ENCODE measurements at places on chromosomes 2 and 18. TPM values are rescaled to one million over a fixed set of nuclear protein-coding genes. Genes with fewer than 3 reads are reported as not detected.
A peak's percentile ranks its signal among the peaks of the same experiment; 100 is the strongest.

GRCh38 chr18:48728204-48728833 is 189.5 kb downstream of the CTIF start:
- DNase-seq = no peak

DNA sequence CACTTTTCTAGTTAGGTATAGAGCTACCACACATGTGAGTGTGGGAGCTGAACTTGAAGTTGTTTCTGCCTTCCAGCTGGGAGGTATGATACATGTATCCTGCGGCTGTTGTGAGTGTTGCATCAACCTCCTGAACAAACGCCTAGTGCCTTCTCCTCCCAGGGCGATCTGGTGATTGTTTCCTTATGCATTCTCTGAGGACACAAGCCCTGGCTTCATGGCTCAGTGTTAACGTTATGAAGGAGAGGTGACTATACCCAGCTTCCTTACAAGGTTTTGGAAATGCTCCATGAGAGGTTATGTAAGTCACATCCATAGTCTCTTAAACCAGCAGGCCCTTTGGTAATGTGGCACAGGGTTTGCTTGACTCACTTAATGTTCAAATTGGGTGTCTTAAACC is 64.9 kb downstream of the SPRED2 start:
- DNase-seq = no peak

DNA sequence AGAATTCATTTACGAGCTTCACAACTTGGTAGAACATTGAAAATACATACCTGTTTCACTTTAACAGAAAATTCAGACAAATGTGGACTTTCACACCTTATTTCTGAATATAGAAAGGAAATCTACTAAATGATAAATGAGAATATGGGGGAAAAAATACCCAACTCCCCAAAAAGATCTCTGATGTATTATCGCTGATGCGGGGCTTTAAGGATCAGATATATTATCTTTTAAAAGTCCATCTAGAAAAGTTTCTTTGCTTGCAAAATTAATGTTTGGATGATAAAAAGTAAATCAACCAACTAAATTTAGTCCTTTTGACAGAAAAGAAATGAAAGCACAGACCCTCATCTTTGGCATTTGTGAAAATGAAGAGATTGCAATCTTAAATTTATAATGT is 540.1 kb upstream of the CHAC2 start:
- DNase-seq = no peak

DNA sequence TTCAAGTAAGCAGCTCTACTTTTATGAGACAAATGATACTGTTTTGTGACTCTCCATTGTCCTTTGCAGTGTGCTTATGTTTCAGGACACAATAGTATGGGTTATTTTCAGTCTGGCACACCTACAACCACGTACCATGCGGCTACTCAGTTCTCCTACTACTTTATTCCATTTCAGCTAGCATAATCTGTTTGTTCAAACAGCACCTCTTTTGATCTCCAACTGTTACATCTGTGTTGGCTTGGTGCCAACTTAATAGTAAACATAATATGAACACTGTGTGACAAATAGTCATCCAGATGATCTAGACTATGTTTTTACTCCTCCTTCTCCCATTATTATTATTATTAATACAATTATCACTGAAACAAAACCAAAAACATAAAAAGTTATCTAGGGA is 40.5 kb downstream of the MYO3B start:
- no peak for DNase-seq

DNA sequence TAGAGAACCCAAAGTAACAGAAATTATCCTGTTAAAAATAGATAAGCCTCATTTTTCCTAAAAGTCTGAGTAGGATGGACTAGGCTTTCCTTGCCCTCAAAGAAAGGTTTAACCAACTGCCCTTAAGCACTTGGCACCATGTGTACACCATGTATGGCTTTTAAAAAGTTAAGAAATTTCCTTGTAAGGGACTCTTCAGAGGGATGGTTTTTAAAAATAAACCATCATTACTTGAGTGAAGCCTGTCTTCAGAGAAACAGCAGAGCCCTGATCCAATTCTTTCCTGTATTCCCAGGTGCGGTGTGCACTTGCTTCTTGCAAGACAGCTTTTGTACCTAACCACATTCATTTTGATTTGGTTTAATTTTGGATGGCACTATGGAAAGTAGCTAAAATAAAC is 1.1 kb upstream of the NEMP2 start:
- no peak for DNase-seq

DNA sequence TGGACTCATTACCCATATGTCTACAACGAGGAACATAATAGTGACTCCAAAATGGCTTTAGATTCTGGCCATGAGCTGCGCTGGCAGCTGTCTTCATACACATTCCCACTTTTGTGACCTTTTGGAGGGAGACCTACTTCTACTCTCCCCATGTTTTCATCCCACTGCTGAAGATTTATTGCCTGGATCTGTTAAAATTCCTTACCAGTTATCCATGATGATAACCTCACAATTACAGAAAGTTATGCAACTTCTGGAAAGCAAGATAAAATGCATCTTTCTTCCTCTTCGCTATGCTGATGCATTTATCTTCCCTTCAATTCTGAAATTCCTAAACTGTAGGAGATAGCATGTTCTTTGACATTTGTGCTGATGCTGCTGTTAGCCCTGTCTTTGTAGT is 855.3 kb downstream of the SLC4A3 start:
- DNase-seq = no peak

DNA sequence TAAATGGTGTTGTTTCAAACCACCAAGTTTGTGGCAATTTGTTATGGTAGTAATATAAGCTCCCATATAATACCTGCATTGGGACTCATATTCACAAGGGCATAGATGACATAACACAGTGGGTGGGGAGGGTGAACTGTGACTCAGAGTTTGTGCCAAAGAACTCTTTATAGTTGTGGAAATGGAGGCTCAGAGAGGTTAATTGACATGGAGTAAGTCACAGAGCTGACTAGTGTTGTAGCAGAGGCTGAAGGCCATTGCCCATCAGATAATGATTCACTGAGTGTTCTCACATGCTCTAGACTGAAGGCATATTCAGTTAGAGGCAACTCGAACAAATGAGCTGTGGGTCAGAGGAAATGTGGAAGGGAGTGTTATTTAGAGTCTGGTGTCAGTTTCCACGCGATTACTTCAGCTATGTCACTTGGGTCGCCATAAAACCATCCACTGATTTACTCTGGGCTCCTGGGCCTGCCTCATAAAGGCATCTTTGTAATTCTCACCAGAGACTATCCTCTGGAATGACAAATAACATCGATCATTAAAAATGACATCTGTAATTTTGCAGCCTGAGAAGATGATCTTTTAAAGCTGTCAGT is 264.7 kb downstream of the CCDC85A start:
- DNase-seq = no peak

DNA sequence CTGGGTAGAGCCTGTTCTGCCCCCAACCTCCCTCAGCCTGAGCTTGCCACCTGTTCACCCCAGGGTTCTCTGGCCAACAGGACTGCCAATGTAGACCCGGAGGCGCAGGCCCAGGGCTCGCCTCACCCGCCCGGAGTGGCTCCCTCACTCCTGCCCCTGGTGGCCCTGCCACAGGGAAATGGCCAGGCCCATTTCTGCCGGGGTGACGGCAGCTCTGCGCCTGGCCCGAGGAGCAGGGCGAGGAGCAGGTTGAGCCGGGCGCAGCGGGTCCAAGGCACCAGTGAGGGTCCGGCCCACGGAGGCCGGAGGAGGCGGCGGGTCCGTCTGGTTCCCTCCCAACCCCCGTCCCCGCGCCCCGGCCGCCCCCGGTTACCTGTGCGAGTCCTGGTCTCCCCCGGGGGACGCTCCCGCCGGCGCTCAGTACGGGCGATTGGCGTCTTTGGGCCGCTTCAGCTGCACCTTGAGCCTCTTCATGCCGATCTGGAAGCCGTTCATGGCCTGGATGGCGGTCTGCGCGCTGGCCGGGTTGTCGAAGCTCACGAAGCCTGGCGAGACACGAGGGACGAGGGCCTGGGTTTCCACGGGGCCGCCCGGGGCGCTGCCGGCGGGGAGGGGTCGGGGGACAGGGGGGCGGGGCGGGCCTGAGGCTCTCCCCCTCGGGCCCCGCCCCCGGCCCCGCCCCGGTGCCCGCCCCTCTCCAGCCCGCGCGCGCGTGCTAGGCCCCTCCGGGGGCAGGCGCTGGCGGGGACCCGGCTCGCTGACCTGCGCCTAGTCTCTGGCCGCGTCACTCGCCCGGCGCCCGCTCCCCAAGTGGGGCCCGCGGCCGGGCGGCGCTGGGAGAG is 312.0 kb downstream of the CELF4 start:
- no peak for DNase-seq

- no peak for DNase-seq
These were observed 136.1 kb downstream of the SPOPL start for GRCh38 chr2:138637686-138638085.

- no peak for DNase-seq
These were observed 261.2 kb downstream of the ALK start for GRCh38 chr2:29660201-29660600.

- DNase-seq = no peak
These were observed 75.3 kb downstream of the LRRFIP1 start for GRCh38 chr2:237702441-237703391.

DNA sequence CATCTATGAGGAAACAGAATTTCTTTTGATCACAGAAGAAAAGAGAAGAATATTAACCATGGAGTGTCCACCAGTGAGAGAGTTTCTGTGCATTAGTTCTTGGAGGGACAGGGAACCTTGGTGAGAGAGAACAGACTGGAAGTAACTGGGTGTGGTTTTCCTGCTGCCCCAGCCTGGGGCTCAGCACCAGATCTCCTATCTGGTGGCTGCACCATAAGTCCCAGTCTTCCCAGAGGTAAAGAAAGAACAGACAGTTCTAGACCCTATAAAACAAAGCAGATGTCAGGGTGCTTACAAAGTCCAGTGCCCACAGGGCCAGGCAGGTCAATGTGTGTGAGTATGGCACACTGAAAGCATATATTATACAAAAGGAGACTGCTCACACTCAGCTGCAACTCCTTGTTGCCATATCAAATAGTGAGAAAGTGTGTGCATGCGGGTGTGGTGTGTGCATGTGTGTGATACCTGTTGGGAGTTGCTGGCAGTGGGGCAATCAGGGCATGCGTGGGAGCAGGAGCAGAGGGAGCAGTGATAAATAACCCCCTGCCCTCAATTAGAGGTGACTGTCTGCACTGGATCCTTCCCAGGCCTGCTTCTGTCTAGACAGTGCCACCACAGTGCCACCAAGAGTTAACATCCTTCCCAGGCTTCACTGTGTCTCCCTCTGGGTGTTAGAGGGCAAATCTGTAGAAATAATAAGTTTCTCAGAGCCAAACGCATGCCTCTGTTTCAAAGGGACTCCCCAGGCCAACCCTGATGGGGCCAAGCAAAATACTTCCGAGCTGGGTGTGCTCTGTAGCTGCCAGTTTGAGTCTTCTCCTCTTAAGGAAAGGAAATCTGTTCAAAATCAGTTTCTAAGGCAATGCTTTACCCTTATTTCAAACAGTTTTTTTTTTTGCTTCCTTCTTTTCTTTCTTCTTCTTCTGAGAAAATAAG is 45.7 kb downstream of the RDH14 start:
- DNase-seq = no peak

- DNase-seq = no peak
These were observed 38.1 kb downstream of the ALPK2 start for GRCh38 chr18:58590839-58591238.

DNA sequence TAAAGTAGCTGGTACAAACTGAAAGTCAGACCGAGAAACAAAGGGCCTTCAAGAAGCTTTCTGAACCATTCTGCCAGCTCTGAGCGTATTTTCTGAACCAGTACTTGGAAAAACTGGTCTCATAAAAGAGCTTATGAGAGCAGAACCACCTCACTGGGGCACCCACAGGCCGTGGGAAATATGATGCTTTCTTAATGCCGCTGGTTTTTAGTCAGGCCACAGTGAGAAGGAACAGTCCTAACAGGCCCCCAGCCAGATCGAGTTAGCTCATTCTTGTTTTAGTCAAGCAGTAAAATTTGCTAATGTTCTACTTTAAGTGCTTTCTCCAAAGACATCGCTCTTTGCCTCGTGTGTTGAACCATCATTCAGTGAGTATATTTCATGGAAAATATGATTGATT is 12.7 kb upstream of the NOSTRIN start:
- no peak for DNase-seq

DNA sequence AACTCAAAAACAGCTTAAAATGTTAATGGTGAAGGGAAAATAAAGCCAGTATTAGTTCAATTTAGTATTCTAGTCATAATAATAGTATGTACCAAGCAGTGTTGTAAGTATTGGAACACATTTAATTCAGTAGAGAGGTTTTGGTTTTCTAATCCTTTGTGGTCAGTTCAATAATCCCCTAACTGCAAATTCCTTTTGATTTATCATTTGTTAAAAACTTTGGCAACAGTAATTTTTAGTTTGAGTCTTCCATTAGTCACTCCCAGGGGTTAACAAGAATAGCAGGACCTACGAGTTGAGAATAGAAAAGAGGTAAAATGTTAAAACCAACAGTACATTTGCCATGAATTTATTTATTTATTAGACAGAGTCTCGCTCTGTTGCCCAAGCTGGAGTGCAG is 10.7 kb downstream of the MRPL44 start:
- DNase-seq = no peak

DNA sequence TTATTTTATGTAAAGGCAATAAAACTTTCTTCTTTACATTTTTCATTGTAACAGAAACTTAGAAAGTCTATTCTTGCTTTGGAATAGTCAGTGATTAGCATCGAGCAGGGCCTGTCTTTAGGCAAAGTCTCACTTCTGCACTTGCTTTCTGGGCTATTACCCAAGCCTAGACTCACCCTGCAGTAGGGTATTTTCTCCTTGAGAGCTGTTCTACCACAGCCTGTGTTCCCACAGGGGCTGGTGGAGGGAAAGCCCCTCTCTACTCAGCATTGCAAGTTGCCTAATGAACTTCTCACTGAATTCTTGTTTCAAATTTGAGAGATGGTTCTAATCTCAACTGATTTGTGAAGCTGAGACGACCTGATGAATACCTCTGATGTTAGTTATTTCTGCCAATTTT is 111.7 kb upstream of the KLHL14 start:
- DNase-seq = peak; percentile 51

CPO gene
- total RNA-seq = not detected

TRPM8 gene
- total RNA-seq = not detected

SCG2 gene
- 0.35 TPM for total RNA-seq

LRRTM4 gene
- not detected for total RNA-seq

TCF23 gene
- total RNA-seq = 0.07 TPM

MC5R gene
- not detected for total RNA-seq

GPN1 gene
- 39.3 TPM for total RNA-seq

LYPD1 gene
- not detected for total RNA-seq

ATOH8 gene
- not detected for total RNA-seq

Data from activated B cell treated with CpG ODN at 0.5 μM for 24 hours (primary cell).